ENCODE measurements at places on chromosomes 2 and 18.

GRCh38 chr18:48934723-48935432 lies 15.9 kb downstream of the SMAD7 start:
- DNase-seq, result no peak

DNA sequence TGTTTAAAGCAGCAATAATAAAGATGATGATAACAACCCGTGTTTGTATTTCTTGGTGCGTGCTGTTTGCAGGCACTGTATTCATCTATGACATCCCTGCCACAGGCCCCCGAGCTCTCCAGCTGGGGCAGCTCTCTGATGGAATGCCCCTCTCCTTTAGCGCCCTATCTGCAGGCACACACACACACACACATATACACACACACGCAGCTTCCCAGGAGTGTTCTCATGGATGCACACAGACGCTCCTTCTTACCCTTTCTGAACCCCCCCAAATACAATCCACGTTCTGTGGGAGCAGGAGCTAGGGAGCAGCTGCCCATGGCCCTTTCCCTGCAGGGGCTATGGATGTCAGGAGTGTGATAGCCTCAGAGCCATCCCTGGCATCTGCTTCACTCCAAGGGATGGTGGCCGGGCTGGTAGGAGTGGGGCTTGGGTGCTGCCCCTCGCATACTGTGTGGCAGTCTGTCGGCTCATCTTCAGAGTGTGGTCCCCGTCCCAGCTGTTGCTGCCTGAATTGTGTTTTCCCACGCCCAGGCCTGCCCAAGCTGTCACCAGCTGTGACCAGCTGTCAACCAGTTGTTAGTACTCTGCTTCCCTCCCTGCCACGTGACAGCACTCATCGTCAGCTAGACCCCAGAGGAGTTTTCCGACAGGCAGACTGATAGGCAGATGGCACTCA lies 50.8 kb upstream of the MYCN start:
- DNase-seq, result no peak

DNA sequence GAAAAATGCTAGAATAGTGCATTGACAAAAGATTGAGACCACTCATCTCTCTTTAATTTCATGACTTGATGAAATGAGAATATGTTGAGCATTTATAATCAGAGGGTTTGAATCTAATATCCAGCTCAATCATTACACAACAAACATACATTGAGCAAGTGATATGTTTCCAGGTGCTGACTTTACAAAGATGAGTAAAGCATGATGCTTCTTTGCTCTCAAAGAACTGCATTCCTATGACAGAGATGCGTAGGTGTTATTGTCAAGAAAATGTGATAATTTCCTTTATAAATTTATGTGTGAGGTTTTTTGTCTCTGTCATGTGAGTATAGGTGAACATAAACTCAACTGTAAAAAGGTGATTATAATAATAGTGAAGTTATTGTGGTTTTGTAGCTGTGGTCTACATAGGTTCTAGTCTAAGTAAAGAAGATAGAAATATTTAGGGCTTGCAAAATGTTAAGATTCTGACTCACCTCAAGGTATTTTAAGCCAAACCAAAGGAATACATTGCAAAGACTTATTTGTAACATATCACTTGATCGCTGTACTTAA lies 389.8 kb downstream of the GALNT13 start:
- DNase-seq, result no peak

GRCh38 chr2:41400088-41400665 lies 647.6 kb upstream of the PKDCC start:
- DNase-seq, result no peak

GRCh38 chr2:195649629-195650190 lies 7.3 kb upstream of the SLC39A10 start:
- no peak for DNase-seq

GRCh38 chr2:17539611-17540092 lies 844 bp upstream of the VSNL1 start:
- DNase-seq, result no peak

GRCh38 chr2:232816657-232817056 lies 40.3 kb upstream of the KCNJ13 start:
- no peak for DNase-seq

DNA sequence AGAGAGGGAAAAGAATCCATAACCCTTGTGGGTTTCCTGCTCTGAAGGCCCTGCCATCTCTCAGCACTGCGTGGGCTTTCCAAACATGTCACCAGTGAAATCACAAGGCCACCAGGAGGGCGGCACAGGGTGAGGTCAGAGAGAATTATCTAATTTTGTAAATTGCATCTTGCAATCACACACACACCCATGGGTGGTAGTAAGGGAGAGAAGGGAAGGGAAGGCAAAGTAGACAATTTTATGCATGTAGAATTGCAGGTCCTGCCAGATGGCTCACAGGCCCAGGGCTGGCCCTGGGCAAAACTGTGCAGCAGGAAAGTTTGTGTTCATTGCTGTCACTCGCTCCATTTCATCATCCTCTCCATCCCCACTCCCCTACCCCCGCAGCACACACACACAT lies 21.0 kb upstream of the ZBTB7C start:
- no peak for DNase-seq

DNA sequence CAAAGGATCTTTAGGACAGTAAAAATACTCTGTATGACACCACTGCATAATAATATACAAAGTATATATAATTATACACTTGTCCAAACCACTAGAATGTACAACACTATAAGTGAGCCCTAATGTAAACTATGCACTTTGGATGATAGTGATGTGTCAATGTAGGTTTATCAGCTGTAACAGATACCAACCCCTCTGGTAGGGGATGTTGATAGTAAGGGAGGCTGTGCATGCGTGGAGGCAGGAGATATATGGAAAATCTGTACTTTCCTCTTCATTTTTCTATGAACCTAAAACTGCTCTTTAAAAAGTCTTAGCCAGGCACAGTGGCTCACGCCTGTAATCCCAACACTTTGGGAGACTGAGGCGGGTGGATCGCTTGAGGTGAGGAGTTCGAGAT lies 37.5 kb upstream of the SP3 start:
- DNase-seq, result no peak

- DNase-seq, result no peak
Observed at GRCh38 chr18:3088449-3088848, 75.5 kb upstream of the LPIN2 start.

GRCh38 chr18:10456718-10457117 lies 2.3 kb downstream of the APCDD1 start:
- DNase-seq, result no peak

DNA sequence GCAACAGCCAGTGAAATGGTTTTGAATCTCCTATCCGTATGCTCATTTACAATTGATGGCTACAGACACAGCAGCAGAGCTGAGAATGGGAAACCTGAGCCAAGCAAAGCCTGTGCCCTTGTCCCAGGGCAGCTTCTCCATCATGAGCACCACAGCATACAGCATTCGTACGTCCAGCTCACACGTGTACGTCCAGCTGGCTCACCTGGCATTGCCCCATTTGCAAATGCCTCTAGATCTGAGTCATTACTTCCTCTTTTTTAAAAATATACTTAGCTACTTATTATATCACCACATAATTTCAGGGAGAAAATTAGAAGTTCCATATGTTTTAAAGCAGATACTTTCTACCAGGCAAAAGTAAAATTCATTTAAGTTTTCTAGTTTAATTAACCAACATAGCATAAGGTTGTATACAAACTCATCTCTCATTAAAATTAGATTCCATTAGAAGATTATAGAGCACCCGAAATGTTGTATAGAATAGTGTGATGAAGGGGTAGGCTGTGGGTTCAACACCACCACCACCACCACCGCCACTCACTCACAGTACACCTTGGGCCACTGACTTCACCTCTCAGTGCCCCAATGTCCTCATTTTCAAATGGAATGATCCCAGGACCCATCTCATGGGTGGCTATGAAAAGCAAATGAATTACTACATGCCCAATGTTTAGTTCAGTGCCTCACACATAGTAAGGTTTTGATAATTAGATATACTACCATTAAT lies 31.4 kb upstream of the TMEM177 start:
- no peak for DNase-seq

DNA sequence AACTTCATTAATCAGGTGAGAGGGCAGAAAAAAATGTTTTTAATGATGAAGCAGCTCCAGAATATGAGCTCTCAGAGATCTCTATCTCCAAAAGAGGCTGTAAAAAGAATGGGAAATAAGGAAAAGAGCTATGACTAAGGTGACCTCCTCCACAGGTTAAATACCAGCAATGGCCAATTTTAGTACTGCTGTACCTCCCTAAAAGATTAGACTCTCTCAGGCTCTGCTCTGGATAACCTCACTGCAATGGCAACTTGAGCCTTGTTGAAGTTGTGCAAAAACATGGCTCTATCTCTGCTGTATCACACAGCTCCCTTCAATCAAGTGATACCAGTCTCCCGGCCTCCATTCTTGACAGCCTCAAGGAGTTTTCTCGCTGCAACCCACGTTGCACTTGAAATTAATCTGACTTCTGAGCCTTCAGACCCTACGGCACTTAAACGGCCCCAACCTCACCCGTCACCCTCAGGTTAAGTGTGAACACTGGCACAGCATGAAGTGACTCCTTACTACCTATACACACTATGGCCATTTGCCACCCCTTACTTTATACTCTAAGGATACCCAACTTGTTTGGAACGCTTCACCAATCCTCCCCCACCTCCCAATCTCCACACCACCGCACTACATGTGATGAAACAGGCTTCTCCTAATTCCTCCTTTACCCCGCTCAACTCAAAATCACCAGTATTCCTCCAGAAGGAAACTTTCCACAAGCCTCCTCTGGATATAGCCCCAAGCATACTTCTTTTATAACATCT lies 36.3 kb downstream of the SMAD2 start:
- no peak for DNase-seq

- DNase-seq, result no peak
Observed at GRCh38 chr2:135162377-135162776, 110.3 kb downstream of the RAB3GAP1 start.

GRCh38 chr2:189150033-189150432 lies 29.5 kb downstream of the COL5A2 start:
- no peak for DNase-seq

DNA sequence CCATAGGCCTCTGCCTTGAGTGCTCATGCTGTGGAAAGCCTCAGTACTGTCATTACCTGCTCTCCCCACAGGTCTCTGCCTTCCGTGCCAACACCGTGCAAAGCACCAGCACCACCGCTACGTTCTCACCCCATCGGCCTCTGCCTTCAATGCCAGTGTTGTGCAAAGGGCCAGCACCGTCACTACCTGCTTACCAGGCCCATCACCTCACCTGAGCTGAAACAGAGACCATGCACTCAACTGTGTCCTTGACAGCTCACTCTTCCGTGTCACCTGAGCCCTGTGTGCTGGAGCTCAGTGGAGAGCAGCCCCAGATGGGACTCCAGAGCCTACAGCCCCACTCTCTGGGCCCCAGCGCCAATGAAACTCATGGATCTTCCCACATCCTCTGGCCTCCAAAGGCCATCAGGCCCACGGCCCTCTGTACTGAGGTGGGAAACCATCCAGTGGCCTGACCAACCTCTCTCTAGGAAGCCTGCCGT lies 62.7 kb downstream of the ZNF516 start:
- no peak for DNase-seq

DNA sequence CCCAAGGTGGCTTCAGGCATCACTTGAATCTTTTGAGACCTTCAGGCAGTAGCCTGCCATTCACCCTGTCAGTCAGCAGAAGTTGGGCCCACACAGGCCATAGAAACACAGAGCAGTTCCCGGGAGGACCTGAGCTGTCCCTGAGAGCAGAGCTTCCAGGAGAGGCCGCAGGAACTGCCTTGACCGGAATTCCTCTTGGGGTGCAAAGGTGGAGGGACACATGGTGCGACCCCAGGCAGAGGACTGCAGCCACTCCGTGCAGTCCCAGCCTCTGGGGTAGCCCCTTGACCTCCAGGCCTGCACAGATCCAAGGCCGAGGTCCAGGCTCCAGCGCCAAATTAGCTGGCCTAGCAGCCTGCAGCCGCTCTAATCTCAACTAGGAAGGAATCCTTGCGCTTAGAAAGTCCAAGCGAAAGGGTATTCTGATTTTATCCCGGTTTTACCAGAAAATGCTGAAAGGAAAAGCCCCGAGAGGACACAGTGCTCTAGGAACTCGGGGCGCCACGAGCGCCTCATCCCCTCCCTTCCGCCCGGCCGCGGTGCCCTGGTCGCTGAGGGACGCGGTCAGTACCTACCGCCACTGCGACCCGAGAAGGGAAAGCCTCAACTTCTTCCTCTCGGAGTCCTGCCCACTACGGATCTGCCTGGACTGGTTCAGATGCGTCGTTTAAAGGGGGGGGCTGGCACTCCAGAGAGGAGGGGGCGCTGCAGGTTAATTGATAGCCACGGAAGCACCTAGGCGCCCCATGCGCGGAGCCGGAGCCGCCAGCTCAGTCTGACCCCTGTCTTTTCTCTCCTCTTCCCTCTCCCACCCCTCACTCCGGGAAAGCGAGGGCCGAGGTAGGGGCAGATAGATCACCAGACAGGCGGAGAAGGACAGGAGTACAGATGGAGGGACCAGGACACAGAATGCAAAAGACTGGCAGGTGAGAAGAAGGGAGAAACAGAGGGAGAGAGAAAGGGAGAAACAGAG lies 5.4 kb downstream of the SIX2 start:
- no peak for DNase-seq

DNA sequence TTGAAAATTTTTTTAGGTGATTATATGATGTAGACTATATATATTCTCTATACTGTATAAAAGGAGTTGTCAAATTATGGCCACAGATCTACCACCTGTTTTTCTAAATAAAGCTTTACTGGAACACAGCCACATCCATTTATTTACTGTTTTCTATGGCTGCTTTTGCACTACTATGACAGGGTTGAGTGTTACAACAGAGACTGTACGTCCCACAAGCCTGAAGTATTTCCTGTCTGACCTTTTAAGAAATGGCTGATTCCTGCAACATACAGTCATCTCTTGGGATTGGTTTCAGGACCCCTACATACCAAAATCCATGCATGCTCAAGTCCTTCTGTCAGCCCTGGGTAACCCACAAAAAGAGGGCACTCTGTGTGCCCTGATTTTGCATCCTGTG lies 508.3 kb downstream of the TSN start:
- no peak for DNase-seq

DNA sequence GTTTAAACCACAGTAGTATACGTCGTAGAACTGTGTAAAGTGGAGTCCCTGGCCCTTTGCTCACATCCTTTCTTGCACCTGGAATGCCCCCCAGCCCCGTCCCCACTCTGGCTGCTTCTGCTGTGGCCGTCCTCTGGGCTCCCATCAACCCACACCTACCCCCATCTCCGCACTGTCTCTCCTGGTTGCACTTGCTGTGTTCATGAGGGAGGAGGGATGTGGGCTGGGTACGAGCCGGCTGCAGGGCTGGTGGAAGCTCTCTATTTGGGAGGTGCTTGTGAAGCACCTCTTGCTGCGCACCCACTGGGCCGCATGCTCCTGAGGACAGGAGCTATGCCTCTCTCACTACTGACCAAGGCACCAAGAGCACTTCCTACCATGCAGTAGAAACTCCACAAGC lies 5.1 kb downstream of the OR6B3 start:
- no peak for DNase-seq

- DNase-seq, result no peak
Observed at GRCh38 chr2:195016841-195017240, 640.2 kb upstream of the SLC39A10 start.
